ENCODE measurements at places on chromosomes 6 and 20. TPM values are rescaled to one million over a fixed set of nuclear protein-coding genes. Genes with fewer than 3 reads are reported as not detected.

The SIRPB1 gene
- total RNA-seq: 6.0 TPM

The RNF182 gene
- total RNA-seq: 0.25 TPM

The SNX9 gene
- total RNA-seq: 68.0 TPM

The TMEM200A gene
- 8.6 TPM for total RNA-seq

Measured in mucosa of descending colon (tissue), 3 donors.